ENCODE measurements at places on chromosomes 6 and 20.

- no peak for DNase-seq
These were observed 485.4 kb upstream of the MANEA start for GRCh38 chr6:95091823-95092436.

GRCh38 chr6:32393665-32394420 lies 13.1 kb downstream of the BTNL2 start:
- peak; percentile 46 for DNase-seq

DNA sequence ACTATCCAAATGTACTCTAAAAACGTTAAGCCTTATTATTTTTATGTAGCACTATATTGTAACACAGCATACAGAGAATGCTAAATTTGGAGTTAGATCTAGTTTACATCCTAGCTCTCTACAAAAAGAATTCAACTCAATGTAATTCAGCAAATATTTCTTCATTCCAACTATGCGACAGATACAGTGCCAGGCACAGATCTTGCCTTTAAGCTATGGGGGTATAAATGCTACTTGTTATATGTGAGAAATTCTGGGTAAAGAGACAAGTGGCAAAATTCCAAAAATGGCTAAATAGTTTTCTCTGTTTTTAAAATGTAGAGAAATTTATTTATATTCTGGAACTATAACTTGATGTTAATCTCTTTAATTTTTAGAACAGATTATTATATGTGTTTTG lies 63.2 kb downstream of the SEL1L2 start:
- no peak for DNase-seq

GRCh38 chr6:47743744-47744143 lies 38.1 kb upstream of the OPN5 start:
- no peak for DNase-seq

DNA sequence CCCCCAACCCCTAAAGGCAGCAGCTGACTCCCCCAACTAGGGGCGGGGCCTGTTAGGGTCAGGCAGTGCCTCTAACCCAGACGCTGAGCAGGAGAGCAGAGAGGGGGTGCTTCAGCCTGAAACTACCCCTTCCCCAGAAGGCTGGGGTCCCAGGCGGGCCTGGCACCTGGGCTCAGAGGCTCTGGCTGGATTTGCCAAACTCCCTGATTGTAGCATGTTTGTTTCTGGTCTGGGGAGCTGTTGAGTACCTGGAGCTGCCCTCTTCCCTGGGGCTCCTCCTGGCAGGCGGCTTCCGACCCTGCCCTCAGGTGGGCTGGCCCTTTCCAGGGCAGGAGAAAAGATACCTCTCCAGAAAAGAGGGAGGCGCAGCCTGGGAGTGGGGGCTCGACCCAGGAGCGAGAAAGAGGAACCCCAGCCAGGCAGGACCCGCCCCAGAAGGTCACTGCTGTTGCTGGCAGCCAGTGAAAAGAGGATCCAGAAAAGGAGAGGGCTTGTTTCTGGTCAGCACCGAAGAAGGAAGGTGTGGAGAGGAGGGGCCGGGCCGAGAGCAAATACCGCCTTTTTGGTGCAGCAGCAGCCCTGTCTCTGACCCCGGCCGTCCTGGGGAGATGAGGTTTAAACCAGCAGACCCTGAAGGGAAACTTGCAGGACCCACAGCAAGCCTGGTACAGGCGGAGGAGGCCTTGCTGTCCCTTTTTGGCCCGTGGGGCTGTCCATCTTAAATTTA lies 810 bp upstream of the ABHD16B start:
- DNase-seq = no peak

- DNase-seq = no peak
These were observed 4.0 kb upstream of the SCUBE3 start for GRCh38 chr6:35209622-35210247.

GRCh38 chr6:135129136-135129856 lies 51.8 kb upstream of the MYB start:
- peak; percentile 76 for DNase-seq

DNA sequence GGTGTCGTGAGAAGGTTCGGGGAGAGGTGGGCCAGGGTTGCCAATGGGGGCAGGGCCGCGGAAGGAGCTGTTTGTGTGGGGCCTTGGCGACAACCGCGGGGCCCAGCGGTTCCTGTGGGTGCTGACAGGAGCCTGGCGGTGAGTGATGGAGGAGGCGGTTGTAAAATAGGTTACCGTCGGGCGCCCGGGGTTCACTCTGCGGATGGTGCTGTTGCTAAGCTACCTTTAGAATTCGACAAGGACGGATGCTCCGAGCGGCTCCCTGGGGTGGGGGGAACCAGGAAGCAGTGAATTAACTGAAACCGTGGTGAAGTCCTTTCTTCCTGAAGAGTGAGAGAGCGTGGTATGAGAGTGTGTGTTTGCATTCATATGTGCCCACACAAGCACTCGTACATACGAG lies 61.7 kb downstream of the CDH22 start:
- peak; percentile 56 for DNase-seq

- DNase-seq = no peak
These were observed 19.4 kb upstream of the CCM2L start for GRCh38 chr20:31990641-31991338.

- DNase-seq = peak; percentile 65
These were observed 4.9 kb downstream of the FOXC1 start for GRCh38 chr6:1614448-1615150.

DNA sequence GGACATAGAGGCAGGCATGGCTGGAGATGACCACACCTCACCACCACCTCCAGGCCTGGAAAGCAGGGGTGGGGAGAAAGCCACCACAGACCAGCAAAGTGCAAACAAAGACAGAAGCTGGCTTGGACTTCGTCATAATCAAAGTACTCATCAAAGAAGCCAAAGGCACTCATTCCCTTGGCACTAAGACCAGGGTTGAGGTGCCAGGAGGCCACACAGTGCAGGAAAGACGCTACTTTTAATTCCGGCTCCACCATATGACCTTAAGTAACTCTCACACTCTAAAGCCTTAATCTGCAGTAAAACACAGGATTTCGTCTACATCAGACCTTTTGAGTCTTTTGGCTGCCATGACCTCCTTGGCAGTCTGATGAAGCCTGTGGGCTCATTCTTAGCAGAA lies 123.1 kb downstream of the HIVEP2 start:
- DNase-seq = peak; percentile 60

DNA sequence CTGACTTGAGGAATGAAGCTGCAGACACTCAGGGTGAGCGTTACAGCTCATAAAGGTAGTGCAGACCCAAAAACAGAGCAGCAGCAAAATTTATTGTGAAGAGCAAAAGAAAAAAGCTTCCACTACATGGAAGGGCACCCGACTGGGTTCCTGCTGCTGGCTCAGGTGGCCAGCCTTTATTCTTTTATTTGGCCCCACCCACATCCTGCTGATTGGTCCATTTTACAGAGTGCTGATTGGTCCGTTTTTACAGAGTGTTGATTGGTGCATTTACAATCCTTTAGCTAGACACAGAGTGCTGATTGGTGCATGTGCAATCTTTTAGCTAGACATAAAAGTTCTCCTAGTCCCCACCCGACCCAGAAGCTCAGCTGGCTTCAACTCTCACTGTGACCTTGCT lies 95.3 kb upstream of the STMND1 start:
- no peak for DNase-seq

Measured in activated CD4-positive, alpha-beta T cell treated with anti-CD3 and anti-CD28 coated beads, Interleukin-2, amount 10 ng/mL, durations not matched to agents 24 days and 14 days (primary cell).